NCI-H774 (cell line): ENCODE measurements at places on chromosomes 16 and 17.

GRCh38 chr17:34099859-34100515, 155.1 kb upstream of the CCL2 start:
- no peak for DNase-seq

- DNase-seq, result no peak
Observed at GRCh38 chr16:47392081-47392480, 68.8 kb downstream of the ITFG1 start.

DNA sequence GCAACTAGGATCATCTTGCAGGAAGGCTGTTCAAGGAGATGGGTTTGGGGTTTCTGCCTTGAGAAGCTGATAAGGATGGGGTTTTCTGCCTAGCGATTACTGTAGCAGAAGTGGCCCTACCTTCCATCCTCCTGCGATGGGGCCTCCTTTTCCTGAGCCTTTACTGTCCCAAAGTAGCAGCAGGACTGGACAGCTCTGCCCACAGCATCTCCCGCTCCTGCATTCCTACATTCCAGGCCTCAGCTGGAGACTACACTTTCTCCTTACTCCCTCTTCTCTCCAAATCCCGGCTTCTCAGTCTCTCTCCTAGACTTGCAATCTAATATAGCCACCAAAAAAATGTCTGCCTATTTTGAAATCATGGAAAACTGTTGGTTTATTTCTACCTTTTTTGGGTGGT, 355.4 kb downstream of the CA10 start:
- no peak for DNase-seq

DNA sequence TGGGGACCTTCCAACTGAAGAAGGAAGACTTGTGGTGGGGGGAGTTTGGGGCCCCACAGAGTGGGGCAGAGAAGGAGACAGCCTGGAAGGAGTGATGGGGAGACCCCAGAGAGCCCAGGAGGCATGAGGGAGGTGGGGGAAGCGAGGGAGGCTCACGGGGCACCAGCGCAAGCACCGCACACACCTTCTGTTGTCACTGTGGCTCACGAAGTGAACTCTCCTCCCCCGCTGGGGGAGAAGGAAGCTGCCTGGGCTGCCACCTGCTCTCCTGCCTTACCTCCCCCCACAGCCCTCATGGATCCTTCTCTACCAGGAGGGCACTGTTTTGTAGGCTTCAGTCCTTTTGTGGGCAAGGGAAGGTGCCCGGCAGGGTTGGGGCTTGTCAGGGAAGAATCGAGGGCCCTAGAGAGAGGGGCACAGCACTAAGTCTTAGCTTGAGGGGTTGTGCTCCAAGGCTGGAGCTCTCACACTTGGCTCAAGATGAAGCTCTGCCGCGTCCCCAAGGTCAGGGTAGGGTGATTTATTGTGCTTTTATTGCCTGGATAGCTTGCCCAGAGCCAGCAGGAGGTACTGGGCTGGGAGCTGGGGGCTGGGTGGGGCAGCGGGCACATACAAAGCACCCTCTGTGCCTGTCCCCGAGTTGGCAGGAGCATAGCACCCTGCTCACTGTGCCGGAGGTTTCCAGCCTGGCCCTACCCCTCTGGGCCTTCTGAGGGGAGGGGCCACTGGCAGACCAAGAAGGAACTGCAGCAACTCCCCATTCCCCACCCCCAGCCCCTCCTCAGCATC, 4.6 kb upstream of the STARD3 start:
- DNase-seq, result no peak

DNA sequence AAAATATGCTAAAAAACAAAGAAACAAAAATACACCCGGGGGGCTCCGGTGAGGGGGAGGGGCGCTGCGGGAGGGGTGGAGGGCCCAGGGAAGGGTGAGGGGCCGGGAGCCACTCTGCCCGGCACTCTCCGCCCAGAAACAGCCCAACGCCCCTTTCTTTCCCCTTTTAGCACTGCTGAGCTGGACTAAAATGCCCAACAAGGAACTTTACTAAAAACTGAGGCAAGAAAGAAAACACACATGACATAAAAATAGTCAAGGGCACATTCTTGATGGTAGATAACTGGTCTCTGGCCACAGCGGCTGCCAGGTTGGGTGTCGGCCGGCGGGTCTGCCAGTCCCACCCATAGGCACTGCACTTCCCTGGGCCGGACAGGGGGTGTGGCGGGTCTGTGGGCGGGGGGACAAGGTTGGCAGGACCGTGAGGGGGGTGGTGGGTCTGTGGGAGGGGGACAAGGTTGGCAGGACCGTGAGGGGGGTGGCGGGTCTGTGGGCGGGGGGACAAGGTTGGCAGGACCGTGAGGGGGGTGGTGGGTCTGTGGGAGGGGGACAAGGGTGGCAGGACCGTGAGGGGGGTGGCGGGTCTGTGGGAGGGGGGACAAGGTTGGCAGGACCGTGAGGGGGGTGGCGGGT, 20.9 kb downstream of the METRNL start:
- no peak for DNase-seq

- DNase-seq, result no peak
Observed at GRCh38 chr17:42750739-42751344, 6.0 kb upstream of the EZH1 start.

- DNase-seq, result no peak
Observed at GRCh38 chr16:16868727-16869126, 489.8 kb downstream of the NPIPA7 start.

DNA sequence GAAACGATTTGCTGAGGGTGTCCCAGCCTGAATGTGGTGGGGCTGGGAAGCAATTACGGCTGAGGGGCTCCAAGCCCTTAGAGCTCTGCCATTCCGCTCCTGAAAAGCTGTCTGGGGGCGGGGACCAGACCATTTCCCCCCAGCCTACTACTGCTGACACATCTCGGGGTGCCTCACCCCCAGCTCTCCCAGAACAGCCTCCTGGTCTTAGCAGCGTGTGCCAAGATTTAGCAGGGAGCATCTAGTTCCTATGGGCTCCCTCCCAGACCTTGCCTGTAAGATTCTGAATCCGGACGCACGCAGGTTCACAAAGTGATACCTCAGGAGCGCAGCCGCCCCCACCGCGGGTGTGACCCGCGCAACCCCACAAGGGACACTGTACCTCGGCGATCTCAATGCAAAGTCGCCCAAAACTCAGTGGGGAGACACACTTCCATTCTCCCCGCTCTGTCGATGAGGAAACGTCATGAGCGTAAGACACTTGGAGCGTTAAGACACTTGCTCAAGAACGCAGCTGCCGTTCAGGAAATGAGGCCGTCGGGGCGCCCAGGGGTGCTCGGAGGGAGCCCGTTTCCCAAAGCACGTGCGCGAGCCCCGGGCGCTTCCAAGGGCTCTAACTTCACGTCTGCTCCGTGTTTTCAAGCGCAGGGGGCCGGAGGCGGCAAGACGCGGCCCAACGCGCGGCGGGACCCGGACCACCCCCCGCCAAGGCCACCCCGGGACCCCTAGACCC, 629 bp downstream of the GEMIN4 start:
- DNase-seq, result no peak

DNA sequence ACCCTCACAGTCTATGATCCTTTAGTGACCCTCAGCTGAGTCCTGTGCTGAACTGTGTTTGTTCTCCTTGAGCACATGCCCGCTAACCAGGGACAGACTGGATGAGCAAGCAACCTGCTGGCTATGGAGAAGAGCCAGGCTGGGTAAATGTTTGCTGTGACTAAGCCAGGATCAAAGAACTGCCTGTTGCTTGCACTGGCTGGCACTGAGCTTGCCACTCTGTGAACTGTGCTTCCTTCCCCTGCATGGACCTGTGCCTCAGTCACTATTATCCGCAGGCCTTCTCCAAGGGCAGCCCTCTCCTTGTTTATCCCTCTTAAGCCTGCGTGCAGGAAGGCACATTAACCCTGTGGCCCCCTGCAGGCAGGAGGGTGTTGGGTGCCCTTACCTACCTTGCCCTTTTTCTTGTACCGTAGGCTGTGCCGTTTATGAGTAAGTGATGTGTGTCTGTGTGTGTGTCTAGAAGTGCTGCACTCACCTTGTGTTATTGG, 7.4 kb downstream of the PNPO start:
- DNase-seq, result no peak

DNA sequence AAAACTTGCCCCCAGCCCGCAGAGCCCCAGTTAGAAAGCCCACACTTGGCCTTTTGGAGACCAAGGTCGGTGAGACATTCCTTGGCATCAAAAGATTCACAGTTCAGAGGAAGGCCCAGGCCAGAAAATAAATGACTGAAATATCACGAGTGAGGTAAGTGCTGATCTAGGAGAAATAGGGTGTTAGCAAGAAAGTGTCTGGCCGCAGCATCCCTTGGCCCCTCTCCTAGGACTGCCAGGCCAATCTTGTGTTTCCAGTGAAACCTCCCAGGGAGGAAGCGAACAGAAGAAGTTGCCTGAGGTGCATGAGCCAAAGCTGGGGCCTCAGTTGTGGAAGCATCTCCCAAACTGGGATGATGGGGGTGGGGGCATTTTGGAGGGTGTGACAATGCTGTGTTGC, 22.5 kb upstream of the NSMCE1 start:
- DNase-seq, result no peak

DNA sequence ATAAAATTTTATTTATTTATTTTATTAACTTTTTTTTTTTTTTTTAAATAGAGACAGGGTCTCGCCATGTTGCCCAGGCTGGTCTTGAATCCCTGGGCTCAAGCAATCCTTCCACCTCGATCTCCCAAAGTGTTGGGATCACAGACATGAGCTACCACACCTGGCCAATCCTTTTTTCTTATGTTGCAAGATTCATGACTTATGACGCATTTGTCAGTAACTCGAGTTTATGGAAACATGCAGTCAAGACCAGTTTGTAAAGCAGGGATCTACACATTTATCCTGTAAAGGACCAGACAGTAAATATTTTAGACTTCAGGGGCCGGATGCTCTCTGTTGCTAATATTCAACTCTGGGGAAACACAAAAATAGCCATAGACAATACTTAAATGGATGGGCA, 9.4 kb upstream of the MAP2K6 start:
- no peak for DNase-seq

- DNase-seq, result no peak
Observed at GRCh38 chr17:65442691-65443090, 118.8 kb downstream of the AXIN2 start.

DNA sequence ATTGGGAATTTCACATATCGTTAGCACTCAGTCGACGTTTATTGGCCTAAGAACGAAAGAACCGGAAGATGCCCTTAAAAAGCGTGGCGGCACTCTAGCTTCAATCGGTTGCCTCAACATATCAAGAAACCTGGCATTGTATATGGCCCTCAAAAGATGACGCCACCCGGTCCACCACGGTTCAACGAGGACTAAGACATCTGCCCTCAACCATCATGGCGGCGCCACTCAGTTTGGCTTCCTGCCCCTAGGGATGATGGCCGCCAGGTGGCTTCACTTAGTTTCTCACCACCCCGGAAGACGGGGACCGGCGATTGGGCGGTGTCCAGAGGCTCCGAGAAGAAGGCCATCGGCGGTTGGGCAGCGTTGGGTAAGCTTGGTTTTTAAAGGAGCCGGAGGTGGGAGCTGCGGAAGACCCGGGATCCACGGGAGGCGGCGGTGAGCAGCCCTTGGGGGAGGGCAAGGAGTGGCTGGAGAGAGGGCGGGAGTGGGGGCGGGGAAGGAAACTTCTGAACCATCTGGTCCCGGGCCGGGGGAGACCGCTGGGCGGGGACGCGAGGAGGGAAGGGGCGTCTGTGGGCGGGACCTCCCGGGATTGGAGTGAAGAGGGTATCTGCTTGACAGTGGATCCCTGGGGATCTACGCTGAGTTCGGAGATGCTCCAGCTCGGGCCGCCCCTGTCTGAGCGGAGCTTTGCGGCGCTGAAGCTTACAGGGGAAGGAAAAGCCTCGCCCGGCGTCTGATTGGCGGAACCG, at the start of gene PRR14:
TSS of gene PRR14 (plus strand) at position 592 of the 755 bp plus-strand sequence. CDS start 686 bp downstream, outside the sequence.
- DNase-seq, result peak; percentile 98

DNA sequence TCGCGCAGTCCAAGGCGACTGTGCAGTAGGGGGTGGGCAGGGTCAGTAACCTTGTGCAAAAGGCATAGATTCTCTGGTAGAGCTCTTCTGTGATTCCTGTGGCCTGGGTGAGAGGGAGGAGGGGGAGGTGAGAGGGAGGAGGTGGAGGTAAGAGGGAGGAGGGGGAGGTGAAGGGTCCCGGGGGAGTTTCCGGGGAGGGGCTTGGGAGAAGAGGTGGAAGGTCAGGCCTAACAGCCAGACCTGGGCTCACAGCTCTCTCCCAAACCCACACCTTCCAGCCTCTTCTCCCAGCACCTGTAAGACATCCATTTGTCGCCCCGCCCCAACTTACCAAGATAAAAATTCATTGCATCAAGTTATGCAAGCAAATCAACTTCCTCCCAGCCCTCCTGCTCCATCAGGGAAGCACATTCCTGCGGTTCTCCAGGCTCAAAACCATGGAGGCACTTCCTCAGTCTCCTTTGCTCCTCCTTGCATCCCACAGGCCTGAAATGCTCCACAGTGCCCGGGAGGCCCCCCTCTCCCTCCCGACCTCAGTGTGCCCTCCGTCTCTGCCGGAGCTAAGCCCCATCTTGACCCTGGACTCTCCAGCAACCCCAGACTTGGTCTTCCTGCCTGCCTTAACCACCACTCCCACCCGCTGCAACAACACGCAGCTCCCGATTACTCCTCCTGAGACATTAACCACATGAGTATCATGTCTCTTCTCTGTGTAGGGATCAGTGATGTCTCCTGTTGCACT, 30.5 kb downstream of the PIK3R6 start:
- DNase-seq, result no peak

GRCh38 chr17:80441133-80441578, 26.2 kb downstream of the ENDOV start:
- no peak for DNase-seq

DNA sequence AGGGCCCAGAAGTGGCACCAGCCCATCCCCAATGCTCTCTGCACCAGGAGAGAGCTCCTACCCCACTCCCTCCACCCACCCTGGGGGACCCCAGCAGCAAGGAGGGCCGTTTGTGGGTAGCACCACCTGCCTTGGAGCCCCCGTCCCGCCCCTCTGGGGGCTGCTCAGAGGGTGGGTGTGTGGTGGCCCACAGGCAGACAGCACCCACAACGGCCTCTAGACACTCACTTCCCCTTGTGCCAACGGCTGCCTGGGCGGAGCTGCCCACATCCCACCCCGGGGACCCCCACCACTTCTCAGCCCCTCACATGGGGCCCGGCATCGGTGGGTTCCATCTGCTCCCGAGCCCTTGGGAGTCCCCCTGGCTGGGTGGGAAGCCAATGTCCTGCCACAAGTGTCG, 33.3 kb downstream of the BAHCC1 start:
- no peak for DNase-seq

- no peak for DNase-seq
Observed at GRCh38 chr17:17669580-17670235, 11.6 kb upstream of the RAI1 start.

GRCh38 chr17:56914581-56915273, 878 bp upstream of the TRIM25 start:
- DNase-seq, result no peak
